Activated T-helper 1 cell treated with Interleukin-2 at 50 U/mL for 16 hours (primary cell): ENCODE measurements at places on chromosomes 3 and 15.

GRCh38 chr3:155418407-155418806 lies 124.9 kb upstream of the STRIT1 start:
- no peak for DNase-seq

GRCh38 chr3:18111796-18112232 lies 313.3 kb downstream of the SATB1 start:
- DNase-seq: no peak

- DNase-seq: no peak
Measured at GRCh38 chr15:74350295-74351275, 16.9 kb downstream of the CYP11A1 start.

DNA sequence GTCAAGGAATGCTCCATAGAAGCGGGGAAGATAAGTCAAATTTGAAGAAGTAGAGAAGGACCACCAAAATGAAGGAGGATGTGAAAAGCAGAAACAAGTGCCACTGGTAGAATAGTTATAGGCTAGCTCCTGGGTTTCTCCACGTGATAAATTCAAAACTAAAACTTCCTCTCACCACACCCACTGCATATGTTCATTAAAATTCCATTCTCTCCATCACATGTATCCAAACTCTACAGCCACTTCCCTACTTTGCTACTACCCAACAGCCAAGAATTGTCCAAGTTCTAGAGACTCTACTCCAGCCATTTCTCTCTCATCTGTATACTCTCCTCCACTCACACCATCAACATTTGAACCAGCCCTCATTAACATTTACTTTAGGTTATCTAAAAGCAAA lies 60.5 kb downstream of the COL8A1 start:
- no peak for DNase-seq

DNA sequence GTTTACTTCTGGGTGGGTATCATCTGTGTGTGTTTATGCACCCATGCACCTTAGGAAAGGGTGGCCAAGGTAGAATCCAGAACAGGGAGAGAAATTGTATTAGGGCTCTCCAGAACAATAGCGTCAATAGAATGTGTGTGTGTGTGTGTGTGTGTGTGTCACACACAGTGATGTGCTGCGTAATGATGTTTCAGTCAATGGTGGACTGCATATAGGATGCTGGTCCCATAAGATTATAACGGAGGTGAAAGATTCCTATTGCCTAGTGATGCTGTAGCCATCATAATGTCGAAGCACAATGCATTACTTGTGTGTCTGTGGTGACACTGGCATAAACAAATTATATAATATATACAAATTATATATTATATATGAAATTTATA lies 69.3 kb upstream of the PRR23C start:
- DNase-seq: no peak

DNA sequence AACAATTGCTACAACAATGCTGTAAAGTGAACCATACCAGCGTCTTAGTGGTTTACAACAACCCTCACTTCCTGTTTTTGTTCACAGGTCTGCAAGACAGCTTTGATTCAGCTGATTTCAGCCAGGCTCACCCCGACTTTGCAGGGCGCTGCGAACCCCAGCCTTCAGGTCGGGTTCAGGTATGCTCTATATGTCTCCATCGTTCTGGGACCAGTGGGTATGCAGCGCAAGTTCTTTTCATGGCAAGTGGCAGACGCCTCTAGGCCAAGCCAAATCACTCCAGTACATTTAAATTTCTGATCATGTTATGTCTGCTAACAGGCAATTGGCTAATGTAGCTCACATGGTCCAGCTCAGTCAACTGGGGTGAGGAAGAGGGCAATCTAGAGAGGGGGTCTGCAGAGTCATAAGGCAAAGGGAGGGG lies 52.4 kb upstream of the RGMA start:
- peak; percentile 9 for DNase-seq

DNA sequence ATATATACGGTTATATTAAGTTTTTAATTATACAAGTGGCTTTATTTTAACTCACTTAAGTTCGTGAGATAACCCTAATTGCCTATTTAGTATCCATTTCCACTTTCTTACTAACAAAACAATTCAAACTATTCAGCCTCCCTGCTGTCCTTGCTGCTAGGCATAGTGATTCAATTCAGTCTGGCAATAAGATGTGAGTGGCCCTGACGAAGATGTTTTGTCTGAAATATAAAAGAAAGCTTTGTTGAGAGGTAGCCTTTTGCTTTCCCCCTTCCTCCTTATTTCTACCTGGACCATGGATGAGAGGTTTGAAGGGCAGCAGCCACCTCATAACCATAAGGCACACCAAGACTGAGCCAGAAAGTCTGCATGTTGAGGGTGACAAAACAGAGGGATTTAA lies 89.3 kb upstream of the TRIM42 start:
- no peak for DNase-seq

DNA sequence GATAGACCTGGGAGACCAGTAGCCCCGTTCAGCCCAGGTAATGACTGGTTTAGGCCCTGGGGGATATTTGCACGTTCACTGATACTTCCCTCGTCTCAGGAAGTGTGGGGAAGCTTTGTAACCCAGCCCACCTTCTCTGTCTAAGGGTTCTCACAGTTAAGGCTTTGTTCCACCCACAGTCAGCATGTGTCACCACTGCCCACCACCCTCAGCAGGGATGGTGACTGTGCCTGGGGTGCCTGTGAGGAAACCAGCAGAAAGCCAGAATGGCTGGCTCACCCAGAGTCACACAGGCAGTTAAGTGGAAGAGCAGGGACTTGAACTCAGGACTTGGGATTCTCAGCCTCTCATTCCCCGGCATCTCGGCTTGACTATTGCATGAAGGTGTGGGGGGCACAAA lies 5.2 kb downstream of the KBTBD13 start:
- DNase-seq: no peak

- DNase-seq: no peak
Measured at GRCh38 chr15:31212326-31213080, 111.0 kb upstream of the TRPM1 start.

- DNase-seq: no peak
Measured at GRCh38 chr15:42903388-42904324, 16.9 kb downstream of the TTBK2 start.

DNA sequence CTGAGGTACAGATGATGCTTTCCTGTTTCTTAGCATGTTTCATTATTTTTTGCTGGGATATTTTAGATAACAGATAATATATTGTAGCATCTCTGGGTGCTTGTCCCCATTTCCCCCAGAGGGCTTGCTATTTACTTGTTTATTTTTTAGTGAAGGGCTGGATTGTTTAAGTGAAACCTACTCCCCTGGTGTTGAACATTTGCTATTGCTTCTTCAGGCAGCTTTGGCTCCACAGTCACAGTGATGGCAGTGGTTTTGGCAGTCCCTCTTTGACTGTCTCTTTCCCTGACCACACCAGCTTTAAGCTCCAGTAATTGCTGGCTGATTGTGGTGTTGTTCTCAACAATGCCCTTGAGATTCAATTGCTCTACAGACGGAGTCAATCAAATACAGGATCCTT lies 128.9 kb downstream of the KLF13 start:
- no peak for DNase-seq

- DNase-seq: no peak
Measured at GRCh38 chr3:13136426-13136825, 63.2 kb upstream of the IQSEC1 start.

GRCh38 chr3:8369638-8370037 lies 132.0 kb upstream of the LMCD1 start:
- no peak for DNase-seq

GRCh38 chr3:150739200-150739863 lies 23.6 kb downstream of the SIAH2 start:
- DNase-seq: no peak

GRCh38 chr15:72285927-72286516 lies 13.7 kb upstream of the PARP6 start:
- DNase-seq: peak; percentile 17

DNA sequence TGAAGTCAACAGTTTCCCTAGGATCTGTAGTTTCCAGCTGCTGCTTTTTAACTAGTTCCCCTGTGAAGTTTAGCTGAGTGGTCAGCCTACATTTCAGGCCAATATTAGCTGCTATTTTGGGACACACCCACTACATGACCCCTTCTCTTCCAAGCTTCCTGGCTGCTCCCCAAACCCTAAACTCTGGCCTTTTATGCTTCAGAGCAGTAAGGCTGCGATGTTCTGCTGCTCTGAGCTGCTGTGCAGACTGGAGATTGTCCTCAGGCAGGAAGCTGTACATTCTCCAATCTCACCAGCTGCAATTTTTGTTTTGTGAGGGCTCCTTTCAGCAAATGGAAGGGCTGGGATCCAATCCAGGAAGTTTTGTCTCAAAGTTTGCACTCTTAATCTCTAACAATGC lies 48.0 kb upstream of the WDR72 start:
- no peak for DNase-seq
